ENCODE measurements at places on chromosomes 13 and 19.
A peak's percentile ranks its signal among the peaks of the same experiment; 100 is the strongest.

- DNase-seq = peak; percentile 82
Observed at GRCh38 chr19:55384920-55385723, 610 bp upstream of the RPL28 start.

- DNase-seq = no peak
Observed at GRCh38 chr13:25267715-25268114, 19.6 kb downstream of the MTMR6 start.

- no peak for DNase-seq
Observed at GRCh38 chr13:22193070-22193469, 522.2 kb downstream of the FGF9 start.

- DNase-seq = no peak
Observed at GRCh38 chr19:1266129-1266915, 2.8 kb upstream of the CIRBP start.

GRCh38 chr13:76210262-76210661 lies 574.1 kb downstream of the LMO7 start:
- DNase-seq = no peak

DNA sequence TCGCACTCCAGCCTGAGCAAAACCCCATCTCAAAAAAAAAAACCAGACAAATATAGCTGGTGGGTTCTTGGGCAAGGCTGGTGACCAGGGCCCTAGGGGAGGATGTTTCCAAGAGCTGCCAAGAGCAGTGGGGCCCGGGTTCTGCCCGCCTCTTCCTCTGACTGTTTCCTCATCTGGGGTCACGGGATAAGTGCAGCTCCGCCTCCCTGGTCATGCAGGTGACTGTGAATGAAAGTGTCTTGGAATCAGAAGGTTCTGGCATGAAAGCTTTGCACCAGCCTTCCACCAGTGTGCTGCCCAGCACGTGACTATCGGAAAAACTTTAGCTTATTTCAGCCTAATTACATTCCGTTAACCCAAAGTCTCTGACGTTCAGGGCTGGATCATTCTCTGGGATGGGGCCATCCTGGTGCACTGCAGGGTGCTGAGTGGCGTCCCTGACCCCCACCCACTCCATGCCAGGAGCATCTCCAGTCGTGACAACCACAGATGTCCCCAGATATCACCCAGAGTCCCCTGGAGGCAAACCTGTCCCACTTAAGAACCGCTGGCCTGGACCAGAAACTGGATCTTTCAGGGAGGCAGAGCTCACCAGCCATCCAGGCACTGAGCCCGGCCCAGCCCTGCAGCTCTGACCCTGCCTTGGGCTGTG lies 85.6 kb downstream of the GNG7 start:
- DNase-seq = no peak

- DNase-seq = no peak
Observed at GRCh38 chr13:93356469-93356868, 129.9 kb downstream of the GPC6 start.

GRCh38 chr19:18416778-18417249 lies 2.4 kb upstream of the SSBP4 start:
- no peak for DNase-seq

GRCh38 chr13:32859707-32860292 lies 156.4 kb upstream of the KL start:
- no peak for DNase-seq

DNA sequence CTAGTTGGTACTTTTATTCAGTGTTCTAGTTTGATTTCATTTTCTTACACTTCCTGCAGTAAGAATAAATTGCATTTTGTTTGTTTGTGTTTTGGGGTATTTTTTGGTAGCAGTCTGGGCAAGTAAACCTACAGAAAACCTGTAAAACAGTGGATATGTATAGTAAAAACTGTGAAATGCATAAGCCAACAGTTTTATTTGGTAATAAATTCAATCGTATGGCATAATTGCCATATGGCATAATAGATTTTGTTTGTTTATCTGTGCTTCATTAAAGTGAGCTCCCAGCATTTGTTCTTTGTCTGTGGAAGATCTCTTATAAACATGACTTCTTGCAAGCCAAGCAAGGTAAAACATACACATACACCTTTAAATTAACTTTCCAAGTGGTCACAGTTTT lies 111.9 kb downstream of the PCDH9 start:
- DNase-seq = no peak

GRCh38 chr13:113466383-113466782 lies 13.1 kb upstream of the ADPRHL1 start:
- no peak for DNase-seq

DNA sequence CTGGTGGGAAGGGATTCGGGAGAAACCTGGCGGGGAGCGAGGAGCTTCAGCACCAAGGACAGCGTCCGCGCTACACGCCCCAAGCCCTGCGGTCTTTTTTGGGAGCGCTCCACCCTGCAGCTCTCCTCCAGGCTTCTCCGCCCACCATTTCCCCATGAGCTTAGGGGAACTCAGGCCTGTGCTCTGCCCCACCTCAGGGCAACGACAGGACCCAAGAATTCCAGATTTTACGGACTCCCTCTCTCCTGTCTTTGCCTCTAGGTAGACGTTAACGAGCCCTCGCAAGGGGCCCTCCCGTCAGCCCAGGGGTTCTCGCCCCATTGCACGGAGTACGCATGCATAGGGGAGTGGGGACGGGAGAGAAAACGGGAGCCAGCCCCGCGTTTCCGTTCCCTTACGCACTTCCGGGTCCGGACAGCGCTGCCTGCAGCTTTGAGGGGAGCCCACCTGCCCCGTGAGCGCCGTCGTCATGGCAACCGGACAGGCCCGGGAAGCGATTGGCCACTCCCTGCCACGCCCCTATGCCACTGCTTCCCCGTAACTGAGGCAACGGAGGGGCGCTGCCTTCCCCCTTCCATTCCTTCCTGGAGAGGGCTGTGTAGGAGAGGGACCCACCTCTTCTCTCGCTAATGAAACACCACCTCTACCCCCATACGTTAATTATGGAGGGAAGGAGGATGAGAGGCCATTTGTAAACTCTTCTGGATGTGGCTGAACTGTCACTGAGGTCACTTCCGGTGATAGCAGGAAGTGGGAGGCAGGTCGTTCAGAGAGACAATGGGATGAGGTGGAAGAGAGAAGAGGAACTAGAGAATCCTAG lies 20.8 kb downstream of the NOVA2 start:
- peak; percentile 65 for DNase-seq

DNA sequence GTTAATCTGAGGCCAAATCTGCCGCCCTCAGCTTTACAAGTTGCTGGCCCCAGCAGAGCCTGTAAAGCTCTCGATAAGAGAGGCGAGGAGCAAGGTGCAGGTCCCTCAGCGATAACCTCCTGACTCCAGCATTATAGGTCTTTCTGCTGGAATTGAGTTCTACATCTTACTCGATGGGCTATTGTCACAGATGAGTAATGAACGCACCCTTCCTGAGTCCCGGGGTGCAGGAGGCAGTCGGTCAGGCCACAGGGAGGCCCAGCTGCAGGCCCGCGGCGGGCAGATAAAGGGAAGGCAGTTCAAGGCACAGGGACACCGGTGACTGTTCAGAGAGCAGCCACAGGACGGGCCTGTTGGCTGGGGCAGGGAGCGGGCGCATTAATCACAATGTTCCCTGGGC lies 157.6 kb upstream of the OBI1 start:
- DNase-seq = no peak

- DNase-seq = no peak
Observed at GRCh38 chr13:90272356-90272755, 1075.1 kb upstream of the MIR17HG start.

DNA sequence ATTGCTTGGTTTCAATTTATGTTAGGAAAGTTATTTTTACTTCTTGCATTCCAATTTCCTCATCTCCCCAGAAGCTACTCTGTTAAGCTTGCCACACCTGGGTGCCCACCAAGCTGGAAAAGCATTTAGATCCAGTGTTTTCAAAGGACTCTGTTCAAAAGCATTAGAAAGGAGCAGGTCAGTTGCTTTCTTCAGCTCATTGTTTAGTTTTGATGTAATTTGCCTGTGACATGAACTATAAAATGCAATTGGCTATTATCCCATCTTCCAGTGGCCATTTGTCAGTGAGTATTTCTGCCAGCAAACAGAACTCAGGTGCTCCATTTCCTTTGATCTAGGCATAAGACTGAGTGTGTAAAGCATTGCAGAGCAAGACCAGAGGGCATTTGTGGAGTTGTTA lies 46.7 kb upstream of the RNF113B start:
- no peak for DNase-seq

- no peak for DNase-seq
Observed at GRCh38 chr13:47459512-47459911, 541.6 kb downstream of the SUCLA2 start.

DNA sequence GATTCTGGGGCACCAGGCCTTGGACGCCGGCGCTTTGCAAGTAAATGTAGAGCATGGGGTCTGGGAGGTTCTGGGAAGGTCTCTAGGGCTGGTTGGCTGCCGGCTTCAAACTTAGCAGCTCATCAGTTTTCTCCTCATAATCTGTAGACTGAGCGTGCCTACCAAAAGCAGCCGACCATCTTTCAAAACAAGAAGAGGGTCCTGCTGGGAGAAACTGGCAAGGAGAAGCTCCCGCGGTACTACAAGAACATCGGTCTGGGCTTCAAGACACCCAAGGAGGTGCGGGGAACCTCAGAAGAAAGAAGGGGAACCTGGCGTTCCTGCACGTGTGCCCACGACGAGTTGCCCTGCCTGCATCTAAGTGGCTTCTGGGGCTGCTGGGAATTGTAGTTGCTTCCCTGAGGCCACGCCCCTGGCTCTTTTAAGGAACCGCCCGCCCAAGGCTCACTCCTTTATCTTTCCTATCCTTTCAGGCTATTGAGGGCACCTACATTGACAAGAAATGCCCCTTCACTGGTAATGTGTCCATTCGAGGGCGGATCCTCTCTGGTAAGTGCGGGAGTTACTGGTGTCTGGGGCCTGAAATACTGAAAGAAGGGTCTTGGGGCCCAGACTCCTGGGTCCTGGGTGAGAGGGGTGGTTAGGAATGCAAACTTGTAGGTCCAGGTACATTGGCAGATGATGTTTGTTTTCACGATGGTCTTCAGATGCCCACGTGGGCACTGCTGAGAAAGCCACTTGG lies 984 bp downstream of the RPS11 start:
- DNase-seq = no peak

DNA sequence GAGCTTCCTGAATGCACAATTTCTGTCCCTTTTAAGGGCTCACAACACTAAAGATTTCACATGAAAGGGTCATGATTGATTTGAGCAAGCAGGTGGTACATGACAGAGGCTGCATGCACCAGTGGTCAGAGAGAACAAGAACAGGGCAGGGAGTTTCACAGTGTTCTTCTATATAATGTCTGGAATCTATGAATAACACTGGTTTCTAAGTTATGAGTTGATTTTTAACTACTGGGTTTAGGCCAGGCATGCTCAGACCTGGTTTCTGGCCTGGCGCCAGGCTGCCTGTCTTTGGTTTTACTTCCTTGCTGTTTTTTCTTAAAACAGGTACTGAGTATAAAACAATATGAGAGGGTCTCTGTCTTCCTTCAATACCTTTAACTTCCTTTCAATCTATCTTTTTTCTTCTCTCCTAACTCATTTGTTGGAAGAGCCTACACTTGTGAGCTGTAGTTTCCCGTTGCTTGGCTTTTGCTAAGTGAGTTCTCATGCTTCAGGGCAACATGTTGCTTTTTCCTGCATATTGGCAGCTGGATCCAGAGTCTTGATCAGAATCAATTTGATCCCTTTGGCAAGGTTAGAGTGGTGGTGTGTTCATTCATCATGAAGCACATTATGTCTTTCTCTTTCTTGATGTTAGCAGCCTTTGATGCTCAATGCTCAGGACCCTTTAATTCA lies 38.5 kb upstream of the FGF14 start:
- no peak for DNase-seq

- DNase-seq = no peak
Observed at GRCh38 chr13:46894568-46894967, 2.3 kb downstream of the HTR2A start.

DNA sequence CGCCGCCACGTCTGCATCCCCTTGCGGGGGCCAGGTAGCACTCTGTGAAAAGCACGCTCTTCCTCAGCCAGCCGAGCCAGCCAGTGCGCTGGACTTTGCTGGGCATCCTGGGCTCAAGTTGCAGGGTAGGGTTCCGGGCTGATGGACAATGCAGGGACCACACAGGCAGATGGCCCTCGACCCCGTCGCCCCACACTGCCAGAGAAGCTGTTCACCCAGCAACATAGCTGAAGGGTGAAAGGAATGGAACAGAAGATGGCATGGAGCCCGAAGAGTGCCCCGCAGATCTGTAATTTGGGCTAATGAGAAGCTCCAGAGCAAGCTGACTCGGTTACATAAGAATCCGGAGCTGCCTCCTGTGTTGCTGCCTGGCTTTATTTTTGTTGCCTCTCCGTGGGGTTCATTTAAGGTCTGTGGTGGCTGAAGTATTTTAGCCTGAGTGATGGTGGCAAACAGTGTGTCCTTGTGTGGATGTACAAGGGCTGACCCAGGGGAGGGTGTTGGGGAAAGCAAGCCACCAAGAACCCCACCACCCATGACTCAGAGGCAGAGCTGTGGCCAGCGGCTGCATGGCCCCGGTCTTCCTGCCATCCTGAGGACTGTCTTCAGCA lies 105.8 kb downstream of the SOX1 start:
- no peak for DNase-seq

GRCh38 chr13:73820688-73821087 lies 313.5 kb downstream of the KLF12 start:
- DNase-seq = no peak

DNA sequence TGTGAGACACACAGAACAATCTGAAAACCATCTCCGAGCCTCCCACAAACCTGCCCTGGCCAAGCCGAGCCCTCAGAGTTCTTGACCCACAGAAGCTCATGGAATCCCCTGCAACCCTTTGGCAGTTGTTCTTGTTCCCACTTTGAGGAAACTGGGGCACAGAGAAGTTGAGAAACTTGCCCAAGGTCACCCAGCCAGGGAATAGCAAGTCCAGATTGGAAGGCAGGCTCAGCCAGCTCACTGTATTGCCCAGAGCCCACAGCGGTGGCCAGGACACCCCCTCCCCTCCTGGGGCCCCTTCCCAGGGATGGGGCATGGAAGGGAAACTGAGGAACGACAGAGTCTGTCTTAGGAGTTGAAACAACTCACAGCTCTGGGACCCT lies 1.8 kb downstream of the ZSWIM4 start:
- DNase-seq = no peak

- no peak for DNase-seq
Observed at GRCh38 chr13:113273851-113274590, 23.0 kb upstream of the LAMP1 start.

GRCh38 chr13:107712145-107712860 lies 503.0 kb downstream of the LIG4 start:
- no peak for DNase-seq

DNA sequence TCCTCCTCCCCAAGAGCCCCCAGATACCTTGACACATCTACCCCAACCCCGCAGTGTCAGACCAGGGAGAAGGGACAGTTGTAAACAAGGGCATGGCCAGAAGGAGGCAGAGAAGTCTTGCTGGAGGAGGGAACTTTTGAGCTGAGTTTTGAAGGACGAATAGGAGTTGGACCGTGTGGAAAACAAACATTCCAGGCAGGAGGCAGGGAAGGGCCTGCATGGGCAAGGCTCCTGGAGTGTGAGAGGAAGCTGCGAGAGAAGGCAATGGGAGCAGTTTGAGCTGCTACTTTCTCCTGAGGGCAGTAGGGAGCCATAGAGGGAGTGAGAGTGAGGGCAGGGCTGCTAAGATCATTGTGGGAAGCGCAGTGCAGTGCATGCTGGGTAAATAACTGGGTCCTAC lies 23.3 kb downstream of the IL12RB1 start:
- peak; percentile 32 for DNase-seq

All from NT2/D1 (cell line).